ENCODE measurements at places on chromosomes 12 and 14.
A peak's percentile ranks its signal among the peaks of the same experiment; 100 is the strongest.

DNA sequence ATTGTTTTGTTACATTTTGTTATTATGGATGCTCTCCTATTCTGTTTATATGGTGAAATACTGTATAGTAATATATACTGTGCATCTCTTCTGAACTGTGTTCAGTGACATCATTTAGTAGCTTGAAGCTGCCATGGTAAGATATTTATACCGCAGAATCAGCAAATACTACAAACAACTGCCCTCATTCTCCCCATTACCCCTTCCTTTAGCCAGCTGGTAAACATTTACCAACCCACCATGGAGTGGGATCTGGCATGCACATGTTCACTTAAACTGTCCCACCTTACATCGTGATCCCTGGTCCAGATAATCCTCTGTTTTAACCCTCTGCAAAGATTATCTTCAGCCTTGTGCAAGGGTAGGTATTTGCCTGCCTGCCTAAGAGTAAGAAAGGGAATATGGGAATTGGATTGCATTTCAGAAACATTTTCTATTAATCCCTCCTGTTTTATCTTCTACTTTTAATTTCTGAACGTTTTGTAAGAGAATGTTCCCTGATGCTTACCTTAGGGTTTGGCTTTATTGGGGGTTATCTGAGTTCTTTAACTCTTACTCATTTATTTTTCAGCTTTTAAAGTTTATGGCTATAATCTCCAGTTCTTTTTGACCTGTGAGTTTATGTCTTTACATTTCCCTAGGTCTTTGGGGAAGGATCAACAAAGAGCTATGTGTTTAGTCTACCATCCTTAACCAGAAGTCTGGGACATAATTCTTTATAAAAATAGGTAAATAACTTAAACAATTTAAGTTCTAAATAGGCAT is 46.5 kb downstream of the FBXO34 start:
- no peak for DNase-seq

DNA sequence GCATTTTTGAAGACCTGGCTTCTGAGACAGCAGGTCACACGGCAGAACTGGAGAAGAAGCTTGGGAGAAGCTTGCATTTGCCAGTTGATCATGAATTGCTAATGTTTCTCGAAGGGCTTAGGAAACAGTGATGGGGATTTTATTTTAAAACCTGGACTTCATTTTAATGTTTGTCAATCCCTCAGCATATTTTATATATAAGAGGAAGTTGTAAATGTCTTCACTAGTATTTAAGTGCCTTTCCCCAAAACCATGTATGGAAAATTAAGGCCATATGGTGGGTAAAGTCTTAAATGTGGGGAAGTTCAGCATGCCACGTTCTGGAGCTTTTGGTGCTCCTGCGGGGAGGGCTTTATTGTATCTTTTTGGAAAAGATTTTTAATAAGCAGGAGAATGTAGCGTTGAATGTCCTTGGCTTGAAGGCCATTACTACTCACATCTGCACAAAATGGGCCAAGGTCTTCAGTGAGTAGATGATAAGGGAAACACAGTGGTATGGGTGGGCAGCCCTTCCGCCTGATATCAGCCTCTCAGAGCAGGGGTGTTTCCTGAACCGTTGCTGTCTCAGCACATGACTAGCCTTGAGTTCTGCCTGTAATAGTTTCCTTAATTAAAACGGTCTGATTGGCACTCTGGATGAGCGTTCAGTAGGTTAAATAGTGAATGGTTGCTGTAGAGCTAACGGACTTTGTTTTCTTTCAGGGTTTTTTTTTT is 511.4 kb downstream of the PCNX1 start:
- DNase-seq: no peak

GRCh38 chr14:73753887-73754795 is 40.0 kb upstream of the PNMA1 start:
- no peak for DNase-seq

DNA sequence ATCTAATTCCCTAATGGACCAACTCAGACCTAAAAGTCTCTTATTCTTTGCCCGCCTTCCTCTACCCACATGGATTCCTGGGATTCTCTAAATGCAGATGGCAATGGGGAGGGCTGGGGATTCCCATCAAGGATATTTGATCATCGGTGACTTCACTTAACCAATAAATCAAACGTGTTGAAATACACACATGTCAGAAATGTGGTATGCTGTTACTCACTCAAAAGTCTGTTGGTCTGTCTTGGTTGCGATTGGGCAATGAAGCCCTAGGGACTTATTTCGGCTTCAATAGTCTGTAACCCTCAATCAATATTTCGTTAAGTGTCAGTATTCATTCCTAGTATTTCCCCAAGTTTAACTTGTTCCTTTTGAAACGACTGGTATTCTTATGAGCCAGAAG is 117.2 kb upstream of the DIO3 start:
- no peak for DNase-seq

DNA sequence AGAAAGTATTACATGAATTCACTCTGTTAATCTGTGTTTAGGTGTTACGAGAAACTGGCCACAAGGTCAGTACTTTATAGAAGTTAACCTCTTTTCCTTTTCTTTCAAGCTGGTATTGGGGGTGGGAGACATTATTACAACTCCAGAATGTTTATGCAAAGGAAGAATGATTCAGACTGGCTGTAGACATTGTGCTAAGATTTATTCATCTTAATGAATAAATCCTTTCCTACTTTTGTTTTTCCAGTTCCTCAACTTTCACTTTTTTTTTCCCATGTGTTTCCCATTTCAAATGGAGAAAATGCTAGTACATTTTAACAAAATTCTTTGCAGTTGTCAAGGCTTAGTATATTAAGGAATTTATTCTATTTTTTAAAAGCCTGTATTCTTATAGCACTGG is 1.3 kb downstream of the OTOGL start:
- no peak for DNase-seq

GRCh38 chr12:76247026-76247646 is 101.1 kb downstream of the BBS10 start:
- DNase-seq: peak; percentile 39

DNA sequence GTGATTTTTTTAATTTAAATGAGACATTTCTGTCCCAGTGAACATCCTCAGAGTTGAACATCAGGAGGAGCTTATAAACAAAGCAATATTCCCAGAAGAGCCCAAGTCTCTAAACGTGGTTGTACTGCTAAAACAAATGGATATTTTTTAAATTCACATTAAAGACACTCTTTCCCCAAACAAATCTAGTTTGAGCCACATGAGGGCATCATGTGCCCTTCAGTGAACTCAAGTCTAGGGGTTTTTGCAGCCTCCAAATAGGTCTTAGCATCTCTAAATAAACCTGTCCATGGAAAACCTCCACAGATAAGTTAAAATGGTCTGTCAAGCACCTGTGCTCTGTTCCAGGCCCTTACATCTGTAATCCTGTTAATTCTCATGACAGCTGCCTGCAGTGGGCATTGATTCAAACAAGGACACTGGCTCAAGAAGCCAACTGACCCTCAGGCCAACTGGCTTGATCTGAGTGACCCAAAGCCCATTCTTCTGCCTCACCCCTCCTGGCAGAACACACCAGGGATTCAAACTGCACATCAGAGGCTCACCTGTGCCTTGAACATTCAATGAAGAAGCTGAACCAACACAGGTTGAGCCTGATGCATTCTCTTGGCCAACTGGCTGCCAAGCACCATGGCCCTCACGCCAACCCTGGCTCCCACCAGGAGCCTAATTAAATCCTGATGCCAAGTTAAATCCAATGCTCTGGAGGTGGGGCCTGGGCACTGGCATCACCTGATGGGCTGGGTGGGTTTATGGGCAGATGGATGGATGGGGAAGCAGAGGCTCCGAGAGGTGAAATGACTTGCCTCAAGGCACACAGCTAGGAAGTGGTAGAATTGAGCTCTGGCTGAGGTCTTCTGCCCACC is 8.6 kb downstream of the ISCU start:
- DNase-seq: peak; percentile 40

DNA sequence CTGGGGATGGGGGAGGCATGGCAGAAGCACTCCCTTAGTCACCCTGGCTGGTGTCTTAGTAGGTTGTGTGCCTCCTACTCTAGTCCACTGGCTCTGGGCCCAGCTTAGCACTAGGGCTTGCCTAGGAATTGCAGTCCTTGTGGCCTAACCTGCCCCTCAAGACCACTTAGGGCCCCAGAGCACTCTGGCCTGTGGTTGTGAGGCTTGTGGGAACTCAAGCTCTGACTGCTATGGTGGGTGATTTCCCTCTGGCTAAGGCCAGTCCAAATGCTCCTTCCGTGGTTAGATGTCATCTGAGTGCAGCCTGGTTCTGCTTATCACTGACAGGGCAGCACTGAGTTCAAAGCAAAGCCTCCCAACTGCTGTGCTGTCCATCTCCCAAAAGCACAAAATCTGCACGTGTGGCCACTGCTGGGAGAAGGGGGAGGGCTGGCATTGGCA is 20.2 kb downstream of the FGD4 start:
- DNase-seq: no peak

GRCh38 chr14:69002069-69002468 is 23.0 kb upstream of the ACTN1 start:
- no peak for DNase-seq

- DNase-seq: no peak
These were observed 115.2 kb upstream of the PELI2 start for GRCh38 chr14:56002876-56003625.

- no peak for DNase-seq
These were observed 58.4 kb downstream of the LLPH start for GRCh38 chr12:66072135-66072534.

- DNase-seq: no peak
These were observed 19.2 kb downstream of the PLEK2 start for GRCh38 chr14:67392800-67393199.

GRCh38 chr14:36069535-36069900 is 107.0 kb downstream of the PTCSC3 start:
- DNase-seq: peak; percentile 70

DNA sequence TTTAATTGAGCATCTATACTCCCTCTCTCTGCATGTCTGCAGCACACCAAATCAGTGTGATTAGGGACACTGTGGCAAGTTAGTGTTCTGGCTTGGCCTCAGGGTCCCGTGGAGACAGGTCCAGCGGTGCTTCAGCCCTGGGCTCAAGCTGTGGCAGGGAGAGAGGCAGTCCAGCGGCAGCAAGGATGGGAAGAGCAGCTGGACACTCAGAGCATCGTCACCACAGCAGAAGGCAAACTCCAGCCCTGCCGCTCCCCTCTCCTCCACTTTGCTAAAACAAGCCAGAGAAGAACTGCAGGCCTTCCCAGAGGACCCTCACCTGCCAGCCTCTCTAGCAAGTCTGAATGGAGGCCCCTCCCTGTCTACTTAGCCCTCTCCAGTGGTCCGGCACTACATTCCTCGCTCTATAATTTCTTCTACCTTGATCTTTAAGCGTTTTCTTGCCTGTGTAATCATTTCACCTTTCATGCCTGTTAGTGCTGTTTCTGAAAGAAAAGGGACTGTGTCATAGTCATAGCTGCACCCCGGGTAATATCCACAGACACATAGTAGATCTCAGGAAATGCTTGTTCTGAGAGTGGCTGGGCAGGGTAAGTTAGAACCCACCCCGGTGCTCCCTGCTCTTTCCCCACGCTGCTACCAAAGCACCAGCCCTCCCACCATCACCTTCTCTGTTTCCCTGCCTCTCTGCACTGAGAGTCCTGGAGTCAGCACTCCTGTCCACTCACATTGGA is 22.1 kb downstream of the ZFP36L1 start:
- no peak for DNase-seq

- no peak for DNase-seq
These were observed 1317.4 kb upstream of the TMEM132C start for GRCh38 chr12:126949558-126949957.

- DNase-seq: no peak
These were observed 16.9 kb upstream of the BEGAIN start for GRCh38 chr14:100604121-100604501.

- DNase-seq: no peak
These were observed 42.3 kb downstream of the ARMH4 start for GRCh38 chr14:58109744-58110143.

GRCh38 chr14:90987140-90987539 is 73.3 kb downstream of the RPS6KA5 start:
- DNase-seq: no peak

GRCh38 chr12:79961411-79961810 is 26.5 kb upstream of the PPP1R12A start:
- DNase-seq: no peak

GRCh38 chr12:48105321-48105866 is 485 bp downstream of the SENP1 start:
- no peak for DNase-seq

GRCh38 chr12:51639361-51639760 is 48.3 kb downstream of the SCN8A start:
- no peak for DNase-seq

- peak; percentile 18 for DNase-seq
These were observed 319.5 kb upstream of the SFSWAP start for GRCh38 chr12:131391399-131391798.

GRCh38 chr12:47752552-47752951 is 6.1 kb downstream of the RAPGEF3 start:
- DNase-seq: no peak

Measured in eye (tissue), 1 donor.